ENCODE measurements at places on chromosomes 16 and 17.

GRCh38 chr17:27244491-27245223 is 49.3 kb upstream of the WSB1 start:
- no peak for DNase-seq

- DNase-seq = no peak
Measured at GRCh38 chr16:4190086-4190485, 51.8 kb downstream of the SRL start.

- no peak for DNase-seq
Measured at GRCh38 chr17:77142689-77143088, 1.9 kb downstream of the SEC14L1 start.

DNA sequence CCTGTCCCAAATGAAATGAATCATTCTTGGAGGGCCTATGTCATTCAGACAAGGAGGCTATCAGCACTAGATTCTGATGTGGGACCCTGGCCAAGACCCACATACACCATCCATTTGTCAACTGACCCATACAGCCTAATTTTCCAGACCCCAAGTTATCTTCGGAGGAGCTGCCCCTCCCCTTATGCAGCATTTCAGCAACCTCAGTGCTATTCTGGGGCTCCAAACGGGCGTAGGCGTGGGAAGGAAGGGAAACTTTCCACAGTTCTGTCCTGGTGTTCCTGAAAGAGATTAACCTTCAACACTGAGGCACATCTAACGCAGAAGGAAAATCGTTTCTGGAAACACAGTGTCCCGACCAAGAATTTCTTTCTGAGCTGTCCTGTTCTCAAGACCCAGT is 86.7 kb downstream of the MYH11 start:
- no peak for DNase-seq

GRCh38 chr17:58276423-58276822 is 4.3 kb downstream of the MPO start:
- no peak for DNase-seq

GRCh38 chr16:72511171-72511570 is 339.2 kb upstream of the PMFBP1 start:
- no peak for DNase-seq

DNA sequence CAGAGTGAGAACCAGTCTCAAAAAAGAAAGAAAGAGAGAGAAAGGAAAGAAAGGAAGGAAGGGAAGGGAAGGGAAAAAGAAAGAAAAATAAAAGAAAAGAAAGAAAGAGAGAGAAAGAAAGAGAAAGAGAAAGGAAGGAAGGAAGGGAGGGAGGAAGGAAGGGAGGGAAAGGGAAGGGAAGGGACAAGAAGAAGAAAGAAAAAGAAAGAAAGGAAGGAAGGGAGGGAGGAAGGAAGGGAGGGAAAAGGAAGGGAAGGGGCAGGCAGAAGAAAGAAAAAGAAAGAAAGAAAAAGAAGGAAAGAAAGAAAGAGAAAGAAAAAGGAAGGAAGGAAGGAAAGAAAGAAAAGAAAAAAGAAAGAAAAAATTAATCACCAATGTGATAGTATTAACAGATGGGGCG is 15.7 kb downstream of the SLC5A11 start:
- DNase-seq = no peak

GRCh38 chr16:88375236-88375975 is 7.4 kb upstream of the ZNF469 start:
- DNase-seq = no peak

DNA sequence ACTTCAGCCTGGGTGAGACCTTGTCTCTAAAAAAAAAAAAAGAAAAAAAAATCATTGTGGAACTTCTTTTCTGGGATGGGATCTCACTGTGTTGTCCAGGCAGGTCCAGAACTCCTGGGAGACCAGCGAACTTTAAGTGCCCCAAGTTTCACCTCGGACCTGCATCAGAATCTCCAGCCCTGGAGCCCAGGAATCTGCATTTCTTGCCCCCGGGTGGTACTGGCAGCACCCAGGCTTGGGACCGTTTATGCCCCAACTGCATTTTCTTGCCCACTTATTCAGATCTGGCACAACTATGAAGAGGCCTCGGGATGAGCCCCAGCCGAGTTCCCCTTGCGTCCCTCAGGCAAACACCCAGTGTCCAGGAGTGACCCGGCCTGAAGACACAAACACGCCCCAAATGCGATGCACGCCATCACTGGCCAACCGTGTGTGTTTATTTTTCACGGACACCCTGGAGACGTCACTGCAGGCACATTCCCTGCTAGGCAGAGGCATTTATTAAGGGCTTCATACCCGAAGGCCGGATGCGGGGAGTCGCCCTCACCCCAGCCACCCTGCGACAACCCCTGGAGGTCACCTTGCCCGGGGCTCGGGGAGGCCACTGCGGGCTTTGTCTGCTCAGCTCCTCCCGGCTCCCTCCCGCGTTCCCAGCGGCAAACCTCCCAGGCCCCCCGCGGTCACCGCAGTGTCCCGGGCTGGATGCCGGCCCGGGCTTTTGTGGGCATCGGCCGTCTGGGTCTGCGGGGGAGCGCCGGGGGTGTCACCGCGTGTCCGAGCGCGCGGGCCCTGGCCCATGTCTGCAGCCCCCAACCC is 684 bp upstream of the SPIRE2 start:
- no peak for DNase-seq

DNA sequence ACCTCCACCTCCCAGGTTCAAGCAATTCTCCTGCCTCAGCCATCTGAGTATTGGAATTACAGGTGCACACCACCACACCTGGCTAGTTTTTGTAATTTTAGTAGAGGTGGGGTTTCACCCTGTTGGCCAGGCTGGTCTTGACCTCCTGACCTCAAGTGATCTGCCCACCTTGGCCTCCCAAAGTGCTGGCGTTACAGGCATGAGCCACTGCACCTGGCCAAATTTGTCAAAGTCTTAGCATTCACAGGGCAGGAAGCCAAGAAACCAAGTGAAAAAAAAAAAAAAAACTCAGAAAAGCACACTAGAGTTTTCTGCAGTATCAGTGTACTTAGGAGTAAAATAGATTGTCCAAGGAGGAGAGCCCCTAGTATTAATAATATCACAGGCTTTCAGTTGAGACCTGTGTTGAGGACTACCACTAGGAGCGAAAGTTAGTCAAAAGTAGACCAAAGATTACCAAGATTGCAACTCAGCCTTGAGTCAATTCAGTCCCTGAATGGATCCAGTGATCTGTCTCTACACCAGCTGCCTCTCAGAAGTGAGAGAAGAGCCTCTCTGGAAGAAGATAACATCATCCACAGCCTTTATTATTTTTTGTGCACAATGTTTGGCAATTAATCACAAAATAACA is 159.7 kb downstream of the CEP112 start:
- no peak for DNase-seq

DNA sequence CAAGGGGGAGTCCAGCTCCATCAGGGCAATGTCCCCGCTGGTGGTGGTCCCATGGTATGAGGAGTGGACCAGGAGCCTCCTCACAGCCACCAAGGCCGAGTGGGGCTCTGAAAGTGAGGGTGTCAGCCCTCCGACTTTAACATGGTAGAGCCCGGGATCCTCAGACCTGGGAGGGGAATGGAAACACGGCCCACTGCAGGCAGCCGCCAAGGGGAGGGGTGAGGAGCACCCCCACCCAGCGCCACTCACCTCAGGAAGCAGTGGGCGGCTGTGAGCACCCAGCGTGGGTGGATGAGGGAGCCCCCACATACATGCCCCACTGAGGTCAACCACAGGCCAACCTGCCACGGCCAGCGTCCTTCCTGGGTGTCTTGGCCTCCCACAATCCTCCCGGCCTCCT is 10.8 kb downstream of the ZG16B start:
- no peak for DNase-seq
